ENCODE measurements at places on chromosomes 7 and 10. TPM values are rescaled to one million over a fixed set of nuclear protein-coding genes. Genes with fewer than 3 reads are reported as not detected.

DNA sequence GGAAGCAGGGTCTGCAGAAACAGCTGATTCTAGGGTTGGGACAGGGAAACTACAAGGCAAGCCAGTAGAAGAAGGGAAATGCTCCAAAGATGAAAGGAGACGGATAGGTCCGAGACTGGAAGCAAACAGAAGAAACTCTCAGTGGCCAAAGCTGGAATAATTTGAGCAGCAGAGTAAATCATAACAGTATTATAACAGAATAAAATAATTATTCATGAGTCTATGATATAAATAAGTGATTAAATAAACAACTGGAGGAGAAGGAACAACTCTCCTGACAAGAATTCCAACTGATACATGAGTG, 27.6 kb downstream of the EZH2 start:
- DNase-seq: no peak

DNA sequence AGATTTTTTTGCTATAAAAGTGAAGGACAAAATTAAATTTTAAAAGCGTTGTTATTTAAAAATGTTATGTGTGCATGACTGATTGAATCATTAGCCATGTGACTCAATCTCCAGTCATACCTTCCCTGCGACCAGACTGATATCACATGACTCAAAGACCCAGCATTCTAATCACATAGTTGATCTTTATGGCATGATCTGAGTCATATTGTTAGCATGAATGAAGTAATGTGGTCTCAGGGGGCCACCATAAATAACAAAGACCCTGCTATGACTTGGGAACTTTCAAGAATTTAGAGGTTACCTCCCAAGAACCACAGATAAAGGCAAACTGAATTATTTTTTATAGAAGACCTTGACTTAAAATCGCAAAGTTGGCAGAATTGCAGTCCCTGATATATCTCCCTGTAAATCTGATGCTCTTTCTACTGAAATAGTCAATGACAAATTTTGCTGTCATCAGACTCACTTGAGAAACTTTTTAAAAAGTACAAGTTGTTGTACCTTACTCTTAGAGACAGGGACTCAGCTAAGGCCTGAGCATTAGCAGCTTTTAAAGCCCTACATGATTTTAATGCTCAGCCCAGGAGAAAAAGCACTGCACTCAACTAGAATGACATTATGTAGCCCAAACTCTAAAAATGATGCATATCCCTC, 717.3 kb downstream of the XPNPEP1 start:
- no peak for DNase-seq

DNA sequence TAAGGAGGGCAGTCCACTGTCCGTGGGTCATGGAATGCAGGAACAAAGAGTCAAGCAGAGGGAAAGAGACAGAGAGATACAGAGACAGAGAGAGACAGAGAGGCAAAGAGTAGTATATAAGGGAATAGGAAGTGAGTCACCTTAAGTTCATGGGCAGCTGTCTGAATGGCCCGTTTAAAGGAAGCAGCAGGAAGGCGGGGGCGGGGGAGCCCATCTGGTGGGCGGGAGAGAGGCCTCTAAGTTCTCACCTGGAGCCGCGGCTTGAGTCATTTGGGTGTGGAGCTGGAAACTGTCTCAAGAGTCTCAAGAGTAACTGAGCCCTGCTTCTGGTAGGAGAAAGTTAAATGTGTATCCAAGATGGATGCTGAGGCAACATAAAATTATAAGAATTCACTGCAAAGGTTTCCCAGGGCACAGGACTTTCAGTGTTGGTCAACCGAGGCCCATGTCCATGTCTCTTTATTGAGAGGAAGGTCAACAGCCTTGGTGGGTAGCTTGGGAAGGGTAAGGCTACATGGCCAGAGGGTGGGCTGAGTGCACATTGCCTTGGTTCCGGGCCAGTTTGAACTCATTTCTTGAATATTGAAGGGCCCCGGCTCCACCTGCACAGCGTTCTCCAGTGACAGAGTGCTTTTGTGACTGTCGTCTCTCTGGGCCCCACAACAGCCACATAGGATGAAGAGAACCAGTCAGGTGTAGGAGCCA, 85.5 kb upstream of the CACUL1 start:
- no peak for DNase-seq

DNA sequence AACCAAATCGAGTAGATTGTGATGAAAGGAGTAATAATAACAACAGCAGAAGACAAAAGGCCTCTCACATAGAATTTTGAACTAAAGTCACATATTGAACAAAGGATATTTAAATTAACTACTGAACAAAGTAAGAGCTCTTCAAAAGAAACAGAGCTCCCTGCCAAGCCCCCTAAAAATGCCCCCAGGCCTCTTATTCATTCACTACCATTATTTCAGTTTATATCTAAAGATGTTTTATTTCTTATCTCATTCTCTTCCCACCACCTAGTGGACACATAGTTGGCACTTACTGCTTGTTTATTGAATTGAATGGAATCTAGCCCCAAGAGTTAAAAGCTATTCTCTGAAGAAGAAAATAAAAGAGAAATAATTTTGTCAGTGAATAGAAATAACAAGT, 37.4 kb downstream of the VCL start:
- no peak for DNase-seq

GRCh38 chr10:22365644-22366434, 20.5 kb downstream of the SPAG6 start:
- no peak for DNase-seq

DNA sequence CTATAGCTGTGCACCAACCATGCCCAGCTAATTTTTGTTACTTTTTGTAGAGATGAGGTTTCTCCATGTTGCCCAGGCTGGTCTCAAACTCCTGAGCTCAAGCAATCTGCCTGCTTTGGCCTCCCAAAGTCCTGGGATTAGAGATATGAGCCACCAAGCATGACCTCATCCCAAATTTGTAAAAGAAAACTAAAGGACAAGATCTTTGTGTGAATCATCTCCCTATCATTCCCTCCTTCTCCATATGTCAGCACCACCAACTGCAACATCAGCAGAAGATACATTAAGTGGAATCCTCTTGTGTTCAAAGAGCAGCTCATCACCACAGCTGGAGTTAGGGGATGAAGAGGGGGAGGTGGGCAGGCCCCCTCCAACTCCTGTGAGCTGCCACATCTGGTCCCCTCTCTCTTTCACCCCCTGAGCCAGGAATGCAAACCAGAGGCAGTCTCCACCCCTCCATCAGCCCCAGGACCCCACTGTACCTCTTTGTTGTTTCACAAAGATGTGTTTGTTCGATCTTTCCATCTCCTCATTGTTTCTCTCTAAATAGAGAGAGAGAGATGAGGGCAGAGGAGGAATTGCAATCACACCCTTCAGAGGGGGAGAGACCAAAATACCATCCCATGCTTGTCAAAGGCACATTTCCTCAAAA, 47.3 kb upstream of the PIP4K2A start:
- DNase-seq: no peak

DNA sequence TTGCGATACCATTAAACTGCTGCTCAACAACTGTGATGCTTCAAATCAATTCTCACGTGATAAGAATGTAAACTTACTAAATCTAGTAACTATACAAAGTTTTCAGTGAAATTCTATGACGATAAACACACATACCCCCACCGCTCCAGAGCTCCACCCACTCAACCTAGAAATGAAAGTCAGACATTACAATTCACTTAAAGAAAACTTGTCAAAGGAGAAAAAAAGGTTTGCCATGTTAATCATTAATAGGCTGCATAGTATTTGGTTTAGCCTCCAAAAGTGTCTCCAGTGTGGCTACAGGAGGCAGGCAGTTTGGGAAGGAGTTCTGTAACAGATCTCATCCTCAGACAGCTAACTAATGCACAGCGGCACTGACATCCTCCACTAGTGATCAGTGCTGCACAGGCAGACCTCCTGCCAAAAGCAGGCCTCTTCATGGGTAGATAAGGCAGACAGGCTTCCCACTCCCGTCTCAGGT, 3.1 kb downstream of the HERPUD2 start:
- DNase-seq: no peak

DNA sequence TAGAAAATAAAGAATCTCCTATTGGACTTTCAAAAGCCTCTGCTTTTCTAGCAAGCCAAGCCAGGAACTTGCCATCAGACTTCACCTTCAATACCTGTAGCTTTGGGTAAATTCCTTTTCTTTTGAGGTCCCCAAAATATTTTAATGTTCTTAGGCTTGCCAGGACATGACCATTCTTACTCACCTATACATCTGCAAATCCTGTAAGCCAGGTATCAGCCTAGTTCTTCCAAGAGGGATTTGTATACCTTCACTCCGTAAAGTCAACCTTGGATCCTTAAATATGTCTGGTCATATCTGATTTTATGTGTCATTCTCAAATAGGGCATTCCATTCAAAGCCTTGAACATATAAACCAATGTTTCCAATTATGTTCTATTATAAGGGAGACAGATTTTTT, 210.6 kb upstream of the CELF2 start:
- no peak for DNase-seq

- no peak for DNase-seq
These were observed 17.8 kb downstream of the ARHGAP22 start for GRCh38 chr10:48587101-48587500.

DNA sequence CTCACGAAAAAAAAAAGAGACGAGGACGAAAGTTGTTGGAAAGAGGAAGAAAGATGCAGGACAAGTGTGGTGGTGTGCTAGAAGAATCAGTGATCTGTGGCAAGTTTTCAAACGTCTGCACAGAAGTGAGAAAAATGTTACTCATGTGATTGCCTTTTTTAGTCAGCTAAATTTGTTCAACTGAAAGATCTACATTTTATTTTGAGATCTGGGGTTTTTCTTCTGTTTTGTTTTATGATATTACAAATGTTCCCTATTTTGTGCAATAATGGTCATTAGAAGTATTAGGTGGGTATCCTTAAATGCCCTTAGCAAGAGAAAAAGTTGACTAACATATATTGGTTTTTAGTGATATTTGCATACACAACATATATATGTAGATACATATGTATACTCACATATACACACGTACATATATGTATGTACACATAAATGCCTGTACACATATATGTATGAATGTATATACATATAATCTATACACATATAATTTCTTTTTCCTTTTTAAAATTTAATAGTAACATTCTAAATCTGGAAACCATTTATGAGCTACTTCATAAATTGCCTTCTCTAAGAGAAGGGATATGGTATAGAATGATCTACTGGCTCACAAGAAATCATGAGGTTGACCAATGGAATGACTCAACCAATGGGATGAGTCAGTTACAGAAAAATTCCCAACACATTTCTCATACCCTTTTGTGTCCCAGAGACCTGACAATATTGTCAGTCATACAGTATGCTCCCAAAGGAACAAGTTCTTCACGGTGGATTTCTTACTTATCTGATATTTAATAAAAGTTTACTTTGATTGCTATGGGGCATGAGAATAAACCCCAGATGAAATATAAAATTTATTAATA, 38.4 kb downstream of the SLC39A12 start:
- no peak for DNase-seq

GRCh38 chr10:92832998-92833650, 15.2 kb upstream of the EXOC6 start:
- DNase-seq: no peak

DNA sequence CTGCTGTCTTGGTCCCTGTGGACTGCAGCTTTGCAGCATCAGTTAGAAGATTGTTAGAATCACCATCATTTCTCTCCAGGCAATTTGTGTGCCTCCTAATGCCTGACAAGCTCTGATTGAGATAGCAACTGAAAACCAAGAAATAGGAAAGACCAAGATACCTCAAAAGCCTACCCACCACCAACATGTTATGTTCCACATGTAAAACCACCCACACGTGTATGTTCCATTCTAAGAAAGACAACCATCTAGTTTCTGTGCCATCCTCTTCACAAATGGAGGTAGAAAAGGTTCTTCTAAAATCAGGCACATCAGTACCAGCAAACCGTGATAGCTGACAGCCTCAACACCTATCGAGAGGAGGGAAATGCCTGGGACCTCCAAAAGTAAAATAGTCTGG, 46.9 kb downstream of the TASOR2 start:
- no peak for DNase-seq

MYH16 gene
- not detected for total RNA-seq

KRIT1 gene
- total RNA-seq: 37.7 TPM

NOM1 gene
- 20.6 TPM for total RNA-seq

PEX1 gene
- total RNA-seq: 14.2 TPM

Measured in upper lobe of right lung (tissue), 1 donor.